ENCODE measurements at places on chromosomes 16 and 17.

DNA sequence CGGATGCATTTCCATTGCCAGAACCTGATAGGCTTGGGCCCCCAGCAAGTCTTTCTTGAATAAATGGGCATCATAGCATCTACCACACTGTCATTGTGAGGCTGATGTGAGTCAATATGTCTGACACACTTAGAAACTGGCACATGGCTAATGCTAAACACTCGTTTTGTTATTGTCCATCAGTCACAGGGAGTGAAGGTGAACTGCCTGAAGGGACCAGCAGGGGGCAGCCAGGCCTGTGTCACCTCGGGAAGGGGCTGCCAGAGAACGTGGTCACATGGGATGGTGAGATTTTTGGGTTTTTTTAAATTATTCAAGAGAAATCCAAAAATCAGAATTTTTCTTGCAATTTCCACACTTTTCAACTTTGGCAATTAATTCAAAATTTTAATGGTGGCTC lies 831 bp upstream of the RCVRN start:
- no peak for DNase-seq

DNA sequence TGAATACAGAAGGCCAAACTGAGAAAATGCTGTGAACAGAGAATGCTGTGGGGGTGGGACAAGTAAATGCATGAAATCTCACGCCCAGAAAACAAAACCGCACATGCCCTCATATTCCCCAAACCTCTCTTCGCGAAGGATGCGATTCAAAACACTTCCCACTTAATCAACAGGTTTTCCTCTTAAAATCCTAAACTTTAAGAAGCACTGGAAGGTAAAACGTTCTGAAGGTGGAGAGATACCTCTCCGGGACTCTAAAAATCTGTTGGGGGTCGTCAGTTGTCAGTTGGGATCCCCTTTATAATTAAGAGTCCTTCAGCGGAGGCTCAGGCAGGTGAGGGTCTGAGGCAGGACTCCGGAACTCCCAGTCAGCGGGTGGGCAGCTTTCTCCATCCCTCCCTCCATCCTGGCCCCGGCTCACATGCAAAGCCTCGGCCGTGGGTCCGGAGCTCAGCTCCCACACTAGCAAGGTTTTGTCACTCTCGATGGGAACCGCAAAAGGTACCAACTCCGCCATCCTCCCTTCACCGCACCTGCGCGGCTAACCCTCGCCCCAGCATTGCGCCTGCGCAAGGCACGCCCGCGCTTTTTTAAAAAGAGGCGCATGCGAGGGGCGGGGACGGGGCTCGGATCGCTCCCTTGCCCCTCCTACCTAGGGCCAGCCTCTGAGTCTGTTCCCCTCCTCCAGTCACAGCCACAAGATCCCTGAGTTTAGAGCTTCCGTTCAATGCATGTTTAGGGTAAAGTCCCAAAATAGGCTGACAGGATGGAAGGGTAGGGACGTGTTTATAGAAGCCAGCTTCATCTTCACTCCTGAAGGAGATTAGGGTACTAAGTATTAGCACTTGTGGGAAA lies at the start of gene RDM1:
Gene RDM1, minus strand, starts transcription at position 563 of the 855 bp plus-strand sequence. Its CDS starts 46 bp downstream, at position 517.
- peak; percentile 77 for DNase-seq

DNA sequence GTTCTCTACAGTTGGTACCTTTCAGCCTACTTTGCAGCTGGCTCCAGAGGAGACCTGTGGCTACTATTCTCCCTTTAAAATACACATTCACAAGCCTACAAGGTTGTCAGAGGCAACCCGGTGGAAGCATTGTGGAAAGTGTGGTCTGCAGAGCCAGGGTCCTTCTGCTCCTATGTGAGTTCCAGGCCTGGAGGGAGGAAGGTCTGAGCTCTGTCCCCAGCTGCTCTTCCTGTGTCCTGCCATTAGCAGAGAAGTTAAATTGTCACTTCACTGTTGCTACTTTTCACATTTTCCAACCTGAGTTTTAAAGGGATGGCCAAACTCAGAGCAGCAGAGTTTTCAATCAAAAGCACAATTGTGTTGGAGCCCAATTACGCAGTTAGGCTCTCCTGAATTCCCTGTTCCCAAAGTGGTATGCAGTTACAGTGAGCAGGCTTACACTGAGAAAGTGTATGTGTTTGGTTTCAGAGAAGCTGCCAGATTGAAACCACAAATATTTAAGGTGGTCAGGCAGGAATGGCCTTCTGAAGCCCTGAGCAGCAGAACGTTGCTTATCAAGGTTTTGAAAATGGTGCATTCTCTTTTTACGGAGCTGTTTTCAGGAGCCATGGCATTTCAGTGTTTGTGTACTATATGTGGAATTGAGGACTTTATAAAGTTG lies 25.0 kb downstream of the MAP3K3 start:
- DNase-seq, result no peak

DNA sequence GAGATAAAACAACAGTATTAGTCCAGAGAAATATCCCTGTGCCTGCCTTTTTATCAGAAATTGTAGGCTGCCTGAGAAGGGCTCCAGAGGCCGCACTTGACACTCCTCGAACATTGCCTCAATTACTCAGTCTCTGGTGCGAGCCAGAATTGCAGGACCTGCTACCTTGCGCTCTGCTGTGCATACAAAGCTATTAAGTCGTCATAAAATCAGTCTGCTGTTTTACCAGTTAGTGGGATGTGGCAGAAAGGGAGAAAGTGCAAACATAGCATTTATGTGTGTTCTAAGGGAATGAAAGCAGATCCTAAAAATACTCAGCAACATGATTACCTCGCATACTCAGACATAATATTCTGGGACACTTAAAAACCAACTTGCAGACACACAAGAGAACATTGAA lies 70.6 kb downstream of the TMC6 start:
- DNase-seq, result no peak

- DNase-seq, result no peak
Measured at GRCh38 chr17:66401364-66401763, 99.0 kb downstream of the PRKCA start.

- DNase-seq, result no peak
Measured at GRCh38 chr17:1800712-1801111, 29.0 kb downstream of the SMYD4 start.

GRCh38 chr17:65568918-65569317 lies 7.5 kb upstream of the AXIN2 start:
- no peak for DNase-seq

GRCh38 chr17:863880-864279 lies 81.7 kb downstream of the MRM3 start:
- peak; percentile 6 for DNase-seq

GRCh38 chr17:50837286-50837979 lies 2.0 kb downstream of the WFIKKN2 start:
- no peak for DNase-seq

GRCh38 chr17:57774872-57775271 lies 29.8 kb upstream of the CCDC182 start:
- no peak for DNase-seq

DNA sequence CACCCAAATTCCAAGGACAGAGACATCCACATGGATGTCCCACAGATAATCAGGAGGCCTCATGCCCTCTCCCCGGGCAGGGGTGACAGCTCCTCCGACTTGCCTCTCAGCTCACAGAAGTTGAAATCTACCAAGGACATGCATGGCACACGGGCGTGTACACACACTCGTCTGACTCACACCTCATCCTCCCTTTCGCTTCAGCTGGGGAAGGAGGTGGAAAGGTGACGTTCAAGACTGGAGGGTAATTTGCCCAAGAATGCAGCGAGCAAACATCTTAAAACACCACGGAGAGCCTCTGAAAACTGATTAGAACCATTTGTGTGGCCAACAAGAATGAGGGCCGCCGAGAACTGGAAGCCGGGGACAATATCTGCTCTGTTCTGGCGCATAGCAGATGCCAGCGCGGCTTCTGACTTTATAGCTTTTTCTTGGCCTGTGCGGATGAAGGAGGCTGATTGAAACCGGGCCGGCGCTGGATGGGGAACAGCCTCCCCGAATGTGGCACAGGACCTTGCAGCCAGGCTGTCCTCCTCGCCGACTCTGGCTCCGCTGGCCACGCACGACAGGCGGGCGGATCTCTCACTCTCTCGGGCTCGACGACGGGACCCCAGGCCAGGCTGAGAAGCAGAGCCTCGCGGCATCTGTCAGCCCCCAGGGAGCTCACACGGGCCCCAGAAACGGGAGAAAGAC lies 100.9 kb downstream of the C16orf95 start:
- no peak for DNase-seq

GRCh38 chr17:63369233-63369632 lies 76.9 kb downstream of the CYB561 start:
- no peak for DNase-seq

- DNase-seq, result peak; percentile 41
Measured at GRCh38 chr16:52191531-52192134, 355.3 kb downstream of the TOX3 start.
